ENCODE measurements at places on chromosomes 5 and 9.
A peak's percentile ranks its signal among the peaks of the same experiment; 100 is the strongest.

- no peak for DNase-seq
Observed at GRCh38 chr5:168513861-168514428, 15.2 kb upstream of the FBLL1 start.

- no peak for DNase-seq
Observed at GRCh38 chr5:118450554-118451332, 537.6 kb downstream of the DTWD2 start.

- DNase-seq, result peak; percentile 57
Observed at GRCh38 chr5:375336-375920, 53.9 kb downstream of the AHRR start.

DNA sequence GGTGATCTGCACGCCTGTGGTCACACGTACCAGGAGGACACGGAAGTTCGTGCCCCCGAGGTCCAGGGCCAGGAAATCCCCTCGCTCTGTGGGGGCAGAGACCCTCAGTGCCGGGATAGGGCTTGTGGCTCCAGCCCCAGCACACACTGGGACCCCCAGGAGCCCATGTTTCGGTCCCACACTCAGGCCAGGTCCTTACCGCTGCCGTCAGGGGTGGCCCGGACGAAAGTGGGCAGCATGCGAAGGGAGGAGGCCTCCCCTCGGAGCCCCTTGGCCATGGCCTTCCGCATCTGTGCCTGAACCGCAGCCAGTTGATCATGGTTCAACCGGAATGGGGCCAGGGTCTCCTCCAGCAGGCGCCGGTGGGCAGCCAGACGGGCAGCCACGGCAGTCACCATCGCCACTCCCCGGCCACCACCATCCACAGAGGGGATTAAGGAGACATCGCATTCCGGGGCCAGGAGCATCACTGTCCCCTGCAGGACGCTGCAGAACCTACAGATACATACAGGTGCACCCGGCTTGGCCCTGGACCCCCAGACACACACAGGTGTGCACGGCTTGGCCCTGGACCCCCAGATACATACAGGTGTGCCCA lies 11.8 kb downstream of the HK3 start:
- no peak for DNase-seq

GRCh38 chr5:127821896-127822295 lies 118.7 kb downstream of the CCDC192 start:
- DNase-seq, result no peak
